C1 segment of cervical spinal cord (tissue), 14 donors: ENCODE measurements at places on chromosomes 16 and 17.

GRCh38 chr16:13041646-13042290 lies 140.4 kb downstream of the SHISA9 start:
- no peak for DNase-seq

DNA sequence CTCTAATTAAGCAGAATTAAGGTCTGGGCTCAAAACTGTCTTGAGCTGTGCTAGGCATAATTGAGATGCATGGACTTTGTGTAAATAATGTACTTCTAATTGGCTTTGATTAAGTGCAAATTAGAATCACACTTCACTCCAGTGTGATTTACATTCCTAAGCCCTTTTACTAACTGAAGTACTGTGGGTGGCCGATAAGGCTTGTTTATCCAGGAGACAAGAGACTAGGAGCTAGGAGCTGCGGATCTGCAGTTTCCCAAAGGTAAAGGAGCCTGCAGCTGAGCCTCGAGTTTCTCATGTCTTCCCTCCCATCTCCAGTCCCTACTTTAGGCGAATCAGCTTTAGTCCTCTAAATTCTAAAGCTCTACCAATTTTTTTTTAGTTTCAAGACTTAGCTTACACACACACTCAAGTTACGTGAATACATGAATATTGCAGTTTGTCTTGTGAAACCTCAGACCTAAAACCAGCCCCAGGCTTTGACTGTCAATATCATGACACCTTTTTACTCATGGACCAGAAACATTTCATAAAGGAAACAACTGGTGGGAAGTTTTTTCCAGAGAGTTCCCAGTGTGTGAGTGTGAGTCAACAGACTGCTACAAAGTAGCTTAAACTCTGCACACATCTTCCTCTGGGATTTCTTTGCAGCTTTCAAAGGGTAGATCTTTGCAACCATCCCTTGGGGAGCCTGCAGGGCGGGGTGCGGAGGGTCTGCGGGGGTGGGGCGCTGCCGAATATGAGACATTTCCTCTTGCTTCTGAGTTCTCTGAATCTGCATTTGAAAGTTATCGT lies 113.9 kb upstream of the TBX2 start:
- DNase-seq = no peak

DNA sequence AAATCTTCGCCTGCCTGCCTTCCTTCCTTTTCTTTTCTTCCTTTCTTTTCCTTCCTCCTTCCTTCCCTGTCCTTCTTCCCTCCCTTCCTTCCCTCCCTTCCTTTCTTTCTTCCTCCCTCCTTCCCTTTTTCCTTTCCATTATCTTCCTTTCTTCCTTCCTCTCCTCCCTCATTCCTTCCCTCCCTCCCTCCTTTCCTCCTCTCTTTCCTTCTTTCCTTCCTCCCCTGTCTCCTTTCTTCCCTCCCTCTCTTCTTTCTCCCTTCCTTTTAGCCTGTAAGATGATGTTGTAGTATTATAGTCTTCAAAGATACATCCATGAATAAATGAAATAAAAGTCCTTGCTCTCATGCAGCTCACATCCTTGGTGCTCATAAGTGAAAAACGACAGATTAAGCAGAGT lies 539.3 kb downstream of the RBFOX1 start:
- no peak for DNase-seq

DNA sequence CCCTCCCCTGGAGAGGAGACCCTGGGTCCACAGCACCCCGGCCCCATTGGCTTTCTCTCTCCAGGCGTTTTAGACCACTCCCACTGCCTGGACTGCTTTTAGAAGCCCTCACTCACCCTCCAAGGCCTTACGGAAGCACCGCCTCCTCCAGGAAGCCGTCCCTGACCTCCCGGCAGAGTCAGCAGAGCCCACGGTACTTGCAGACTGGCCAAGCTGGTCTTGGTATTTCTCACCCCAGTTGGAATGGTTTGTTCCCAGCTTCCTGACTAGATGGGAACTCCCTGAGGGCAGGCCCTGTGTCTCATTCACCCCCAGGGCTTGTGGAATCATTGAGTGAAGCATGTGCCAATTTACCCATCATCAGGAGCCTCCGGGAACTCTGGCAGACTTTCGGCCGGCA lies 9.2 kb downstream of the SCGB1C2 start:
- DNase-seq = no peak

GRCh38 chr16:77564791-77565390 lies 130.1 kb upstream of the ADAMTS18 start:
- no peak for DNase-seq

DNA sequence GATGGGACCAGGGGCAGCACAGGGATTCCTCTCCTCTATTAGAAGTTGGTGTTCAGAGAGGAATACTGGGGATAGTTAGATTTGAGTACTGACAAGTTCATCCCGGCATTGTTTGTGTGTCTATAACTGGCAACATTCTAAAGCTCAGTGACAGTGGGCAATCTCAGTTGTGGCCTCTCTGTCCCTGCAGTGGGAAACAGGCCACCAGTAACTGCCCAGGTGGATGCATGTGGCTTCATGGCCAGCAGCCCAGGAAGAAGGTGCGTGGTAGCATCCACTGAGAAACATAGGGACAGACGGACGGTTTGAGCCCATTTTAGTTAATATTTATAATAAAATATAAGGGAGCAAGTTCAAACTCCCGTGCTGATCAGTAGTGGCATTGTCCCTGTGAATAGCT lies 51.5 kb downstream of the B9D1 start:
- no peak for DNase-seq

GRCh38 chr17:29826114-29826692 lies 103.8 kb downstream of the SSH2 start:
- no peak for DNase-seq

DNA sequence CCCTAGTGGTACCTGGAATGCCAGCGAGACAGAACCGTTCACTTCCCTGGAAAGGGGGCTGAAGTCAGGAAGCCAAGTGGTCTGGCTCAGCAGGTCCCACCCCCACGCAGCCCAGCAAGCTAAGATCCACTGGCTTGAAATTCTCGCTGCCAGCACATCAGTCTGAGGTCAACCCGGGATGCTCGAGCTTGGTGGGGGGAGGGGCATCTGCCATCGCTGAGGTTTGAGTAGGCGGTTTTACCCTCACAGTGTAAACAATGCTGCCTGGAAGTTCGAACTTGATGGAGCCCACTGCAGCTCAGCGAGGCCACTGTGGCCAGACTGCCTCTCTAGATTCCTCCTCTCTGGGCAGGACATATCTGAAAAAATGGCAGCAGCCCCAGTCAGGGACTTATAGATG lies 464.7 kb upstream of the TOM1L1 start:
- DNase-seq = no peak

DNA sequence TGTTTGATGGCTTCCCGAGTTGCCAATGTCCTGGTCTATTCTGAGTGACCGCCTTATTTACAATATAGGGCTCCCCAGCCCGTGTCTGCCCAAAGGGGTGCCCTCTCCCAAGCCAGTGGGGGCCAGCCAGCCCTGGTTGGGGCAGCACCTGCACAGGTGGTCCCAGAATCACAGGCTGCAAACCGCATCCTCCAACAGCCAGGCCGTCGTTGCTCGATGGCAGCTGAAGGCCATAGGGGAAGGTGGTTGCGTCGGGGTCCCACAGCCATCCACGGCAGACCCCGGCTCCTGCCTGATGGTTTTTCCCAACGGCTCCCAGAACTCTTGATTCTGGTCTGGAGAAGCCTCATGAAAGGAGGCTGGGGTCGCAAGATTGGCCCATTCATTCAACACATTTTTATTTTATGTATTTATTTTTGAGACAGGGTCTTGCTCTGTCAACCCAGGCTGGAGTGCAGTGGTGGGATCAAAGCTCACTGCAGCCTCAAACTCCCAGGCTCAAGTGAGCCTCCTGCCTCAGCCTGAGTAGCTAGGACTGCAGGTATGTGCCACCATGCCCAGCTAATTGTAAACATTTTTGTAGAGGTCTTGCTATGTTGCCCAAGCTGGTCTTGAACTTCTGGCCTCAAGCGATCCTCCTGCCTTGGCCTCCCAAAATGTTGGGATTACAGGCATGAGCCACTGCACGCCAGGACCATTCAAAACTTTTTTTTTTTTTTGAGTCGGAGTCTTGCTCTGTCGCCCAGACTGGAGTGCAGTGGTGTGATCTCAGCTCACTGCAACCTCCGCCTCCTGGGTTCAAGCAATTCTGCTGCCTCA lies 79.0 kb upstream of the TOB1 start:
- no peak for DNase-seq

DNA sequence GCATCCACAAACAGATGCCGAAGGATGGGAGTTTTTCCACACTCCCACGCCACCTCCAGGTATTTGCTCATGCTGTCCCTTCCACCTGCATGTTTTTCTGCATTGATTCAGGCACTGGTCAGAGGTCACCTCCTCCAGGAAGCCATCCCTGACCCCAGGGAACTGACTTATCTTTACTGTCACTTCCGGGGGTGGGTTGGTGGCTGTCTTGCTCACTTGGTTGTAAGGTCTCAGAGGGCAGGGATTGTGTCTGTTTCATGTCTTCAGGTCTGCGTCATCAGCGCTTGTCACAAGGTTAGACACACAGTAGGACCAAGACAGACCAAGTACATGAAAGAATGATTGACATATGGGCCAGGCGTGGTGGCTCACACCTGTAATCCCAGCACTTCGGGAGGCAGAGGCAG lies 1.9 kb upstream of the IL4R start:
- no peak for DNase-seq
